ENCODE measurements at places on chromosomes 6 and 20.

DNA sequence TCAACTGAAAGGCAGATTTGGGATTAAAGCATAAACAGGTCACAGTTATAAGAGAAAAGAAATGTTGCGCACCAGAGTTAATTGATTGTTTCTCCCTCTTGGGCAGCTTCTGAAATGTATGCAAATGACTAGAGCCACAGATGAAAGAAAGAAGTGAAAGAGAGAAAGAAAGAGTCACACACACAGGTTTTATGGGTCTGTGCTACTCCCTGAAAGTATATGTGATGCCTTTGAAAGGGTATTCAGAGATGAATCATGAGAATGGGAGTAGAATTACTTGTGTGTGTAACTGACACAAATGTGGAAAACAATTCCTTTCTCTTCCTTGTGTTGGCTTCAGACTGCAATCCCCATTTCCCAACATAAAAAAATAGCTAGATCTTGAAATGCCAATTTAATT, 196.9 kb downstream of the FOXA2 start:
- no peak overlapping the region for H3K27ac ChIP-seq
- no peaks in the 10 kb centered on the region for H3K36me3 ChIP-seq
- H3K27me3 ChIP-seq = no peaks in the 10 kb centered on the region
- no peak overlapping the region for H3K4me3 ChIP-seq
- no peak for DNase-seq

DNA sequence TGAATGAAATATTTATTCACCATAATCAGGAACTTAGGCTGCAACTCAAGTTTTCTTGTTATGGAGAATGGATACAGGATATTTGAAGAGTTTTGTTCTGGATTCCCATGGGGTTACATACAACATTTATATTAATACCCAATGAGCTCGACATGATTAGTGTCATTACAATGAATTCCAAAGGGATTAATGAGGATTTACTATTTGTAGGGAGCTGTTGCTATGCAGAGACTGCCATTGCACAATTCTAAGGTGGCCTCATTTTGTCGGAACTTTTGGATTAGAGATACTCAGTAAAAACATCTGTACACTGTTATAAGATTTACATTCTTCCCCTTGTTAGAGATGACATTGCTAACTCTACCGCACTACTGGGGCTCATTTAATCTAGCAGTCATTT, 586.8 kb upstream of the MAP3K7 start:
- H3K27me3 ChIP-seq = no peaks in the 10 kb centered on the region
- no peak overlapping the region for H3K27ac ChIP-seq
- H3K4me3 ChIP-seq = no peak overlapping the region
- no peak for DNase-seq
- no peaks in the 10 kb centered on the region for H3K4me1 ChIP-seq

GRCh38 chr6:34393191-34393965, 909 bp upstream of the NUDT3 start:
- no peaks in the 10 kb centered on the region for H3K36me3 ChIP-seq
- peak overlapping the region; percentile 53 for H3K4me3 ChIP-seq
- H3K27ac ChIP-seq = peak overlapping the region; percentile 95
- peaks cover 15% of the 10 kb centered on the region for H3K4me1 ChIP-seq

DNA sequence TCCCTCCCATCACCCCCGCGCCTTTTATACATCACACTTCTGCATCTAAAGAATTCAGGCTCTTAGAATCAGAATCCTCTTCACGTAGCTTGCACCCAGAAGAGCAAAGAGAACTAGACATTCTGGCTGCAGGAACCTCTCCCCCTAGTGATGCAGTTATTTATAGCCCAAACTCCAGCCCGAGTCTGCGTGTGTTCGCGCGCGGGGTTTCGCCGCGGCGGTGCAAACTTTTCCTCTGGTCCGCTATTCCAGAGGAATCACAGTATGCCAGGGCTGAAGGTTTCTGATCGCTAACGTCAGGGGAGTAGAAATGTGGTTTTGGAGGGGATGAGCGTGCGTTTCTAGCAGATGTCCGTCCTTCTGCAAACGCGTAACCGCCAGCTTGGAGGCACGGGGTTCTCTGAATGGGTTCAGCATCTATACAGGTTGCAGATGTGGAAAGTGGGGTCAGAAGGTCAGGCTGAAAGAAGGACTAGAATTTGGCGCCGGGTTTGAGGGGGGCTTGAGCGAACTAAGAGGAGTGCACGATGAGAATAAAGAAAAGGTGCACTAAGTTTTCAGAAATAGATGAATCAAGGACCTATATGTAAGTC, 1.8 kb downstream of the EPHA7 start:
- H3K27me3 ChIP-seq = no peaks in the 10 kb centered on the region
- no peak overlapping the region for H3K27ac ChIP-seq
- no peak overlapping the region for H3K4me3 ChIP-seq
- DNase-seq = no peak

DNA sequence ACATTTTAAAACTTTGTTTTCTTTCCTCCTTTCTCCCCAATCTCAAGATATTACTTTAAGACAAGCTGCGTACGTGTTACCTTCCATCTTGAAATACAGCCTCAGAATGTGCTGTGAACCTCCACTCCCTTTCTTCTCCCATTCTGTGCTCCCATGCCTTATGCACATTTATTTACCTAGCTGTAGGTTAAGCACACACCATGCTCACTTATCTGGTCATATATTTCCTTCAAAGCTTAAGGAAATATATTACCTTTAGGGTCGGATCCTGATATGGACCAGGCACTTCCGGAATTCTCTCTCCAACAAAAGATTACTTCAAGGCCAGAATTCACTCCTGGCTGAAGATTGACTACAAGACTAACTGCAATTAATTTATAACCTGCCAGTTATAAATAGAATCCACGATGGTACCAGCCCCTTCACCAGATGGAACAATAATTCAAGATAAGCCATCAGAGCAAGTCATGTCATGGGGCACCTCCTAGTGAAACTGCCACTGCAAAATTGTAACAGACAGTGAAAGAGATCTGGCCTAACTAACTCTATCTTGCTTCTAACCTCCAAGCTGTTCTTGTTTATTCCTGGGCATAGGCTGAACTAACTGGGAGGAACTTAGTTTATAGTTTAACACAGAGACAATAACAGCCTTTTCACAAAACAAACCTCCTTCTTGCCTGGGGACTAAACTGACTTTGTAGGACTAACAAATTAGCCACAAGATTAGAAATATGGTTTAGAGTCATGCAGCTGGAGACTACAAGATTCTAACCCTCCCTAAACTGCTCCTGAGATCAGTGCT, 47.5 kb downstream of the OR2B6 start:
- H3K4me3 ChIP-seq = no peak overlapping the region
- no peak for DNase-seq
- H3K27ac ChIP-seq = no peak overlapping the region
- H3K27me3 ChIP-seq = no peaks in the 10 kb centered on the region
- no peaks in the 10 kb centered on the region for H3K36me3 ChIP-seq

DNA sequence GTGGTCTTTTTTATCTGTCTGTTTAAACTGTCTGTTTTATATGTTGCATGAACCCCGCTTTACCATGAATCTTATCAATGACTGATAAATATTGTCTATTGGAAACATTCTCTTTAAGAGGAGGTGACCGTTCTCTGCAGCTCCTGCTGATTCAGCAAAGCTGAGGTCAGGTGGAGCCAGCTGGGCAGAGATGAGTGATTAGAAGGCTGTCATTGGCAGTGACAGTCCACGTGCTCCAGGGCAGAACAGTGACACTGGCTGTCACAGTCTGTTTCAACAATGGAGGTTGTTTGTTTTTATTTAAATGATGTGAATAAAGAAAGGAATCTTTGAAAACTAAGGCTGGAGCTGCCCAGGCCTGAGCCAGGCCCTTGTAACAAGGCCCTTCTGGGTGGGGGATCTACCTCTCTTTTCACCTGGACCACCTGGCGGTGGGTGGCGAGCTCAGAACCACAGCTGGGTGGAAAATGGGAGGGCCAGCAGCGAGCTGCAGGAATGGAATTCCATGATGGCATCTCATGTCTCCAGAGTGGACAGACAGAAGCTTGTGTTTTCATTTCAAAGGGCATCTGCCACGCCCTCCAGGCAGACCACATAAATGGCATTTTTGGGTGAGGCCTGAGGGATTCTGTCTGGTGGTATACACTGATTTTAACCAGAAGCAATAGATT, 12.6 kb downstream of the SYNJ2 start:
- H3K27ac ChIP-seq = no peak overlapping the region
- no peak overlapping the region for H3K4me3 ChIP-seq
- DNase-seq = no peak
- H3K27me3 ChIP-seq = no peaks in the 10 kb centered on the region
- no peaks in the 10 kb centered on the region for H3K36me3 ChIP-seq
- H3K4me1 ChIP-seq = peaks cover 45% of the 10 kb centered on the region

DNA sequence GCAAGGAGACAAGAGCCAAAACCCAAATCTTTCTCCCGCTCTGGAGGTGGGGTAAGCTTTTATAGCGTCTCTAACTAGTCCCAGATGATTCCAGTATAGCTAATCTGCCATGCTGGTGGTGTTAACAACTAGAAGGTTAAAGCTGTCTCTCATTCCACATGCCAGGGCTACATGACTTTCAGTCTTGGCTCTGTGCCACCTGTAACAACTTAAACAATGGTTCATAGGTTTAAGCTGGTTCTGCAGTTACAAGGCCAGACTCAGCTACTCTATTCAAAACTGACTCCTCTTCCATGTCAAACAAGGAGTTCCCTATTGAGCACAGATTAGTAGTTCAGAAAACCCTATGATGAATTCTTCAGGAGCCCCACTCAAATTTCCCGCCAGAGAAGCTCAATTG, 128.9 kb downstream of the ELOVL4 start:
- H3K4me3 ChIP-seq = no peak overlapping the region
- no peaks in the 10 kb centered on the region for H3K36me3 ChIP-seq
- DNase-seq = no peak

- no peak overlapping the region for H3K4me3 ChIP-seq
- H3K36me3 ChIP-seq = no peaks in the 10 kb centered on the region
- DNase-seq = no peak
- peaks cover 34% of the 10 kb centered on the region for H3K27me3 ChIP-seq
- H3K4me1 ChIP-seq = no peaks in the 10 kb centered on the region
Observed at GRCh38 chr20:52270001-52270606, 78.5 kb upstream of the ZFP64 start.

DNA sequence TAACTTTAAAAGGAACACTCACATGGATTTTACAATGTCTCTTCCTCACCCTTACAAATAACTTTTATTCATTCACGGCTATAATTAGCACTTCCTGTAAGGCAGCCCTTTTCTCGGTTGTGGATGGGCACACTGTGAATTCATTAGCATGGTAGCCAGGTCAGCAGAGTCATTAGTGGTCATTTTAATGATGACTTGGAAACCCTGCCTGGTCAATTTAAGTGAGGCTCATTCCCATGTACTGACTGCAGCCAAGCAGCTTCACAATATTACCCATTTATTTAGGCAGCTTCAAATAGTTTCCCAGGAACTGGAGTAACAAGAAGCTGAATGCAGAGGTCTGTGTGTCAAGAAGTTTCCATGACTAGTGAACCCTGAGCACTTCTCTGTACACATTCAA, 248.8 kb downstream of the KHDC1L start:
- H3K36me3 ChIP-seq = no peaks in the 10 kb centered on the region
- H3K4me1 ChIP-seq = no peaks in the 10 kb centered on the region
- H3K27me3 ChIP-seq = peaks cover 31% of the 10 kb centered on the region
- DNase-seq = no peak
- no peak overlapping the region for H3K4me3 ChIP-seq

- 0 out of 2 replicates have a peak, but pooled peaks cover 3% of the 10 kb centered on the region for H3K36me3 ChIP-seq
- DNase-seq = no peak
- no peak overlapping the region for H3K4me3 ChIP-seq
Observed at GRCh38 chr6:142385352-142385751, 83.5 kb downstream of the ADGRG6 start.

GRCh38 chr6:88538130-88538706, 372.1 kb upstream of the CNR1 start:
- H3K4me3 ChIP-seq = no peak overlapping the region
- H3K36me3 ChIP-seq = no peaks in the 10 kb centered on the region
- H3K27ac ChIP-seq = no peak overlapping the region
- peaks cover 48% of the 10 kb centered on the region for H3K27me3 ChIP-seq
- no peak for DNase-seq

DNA sequence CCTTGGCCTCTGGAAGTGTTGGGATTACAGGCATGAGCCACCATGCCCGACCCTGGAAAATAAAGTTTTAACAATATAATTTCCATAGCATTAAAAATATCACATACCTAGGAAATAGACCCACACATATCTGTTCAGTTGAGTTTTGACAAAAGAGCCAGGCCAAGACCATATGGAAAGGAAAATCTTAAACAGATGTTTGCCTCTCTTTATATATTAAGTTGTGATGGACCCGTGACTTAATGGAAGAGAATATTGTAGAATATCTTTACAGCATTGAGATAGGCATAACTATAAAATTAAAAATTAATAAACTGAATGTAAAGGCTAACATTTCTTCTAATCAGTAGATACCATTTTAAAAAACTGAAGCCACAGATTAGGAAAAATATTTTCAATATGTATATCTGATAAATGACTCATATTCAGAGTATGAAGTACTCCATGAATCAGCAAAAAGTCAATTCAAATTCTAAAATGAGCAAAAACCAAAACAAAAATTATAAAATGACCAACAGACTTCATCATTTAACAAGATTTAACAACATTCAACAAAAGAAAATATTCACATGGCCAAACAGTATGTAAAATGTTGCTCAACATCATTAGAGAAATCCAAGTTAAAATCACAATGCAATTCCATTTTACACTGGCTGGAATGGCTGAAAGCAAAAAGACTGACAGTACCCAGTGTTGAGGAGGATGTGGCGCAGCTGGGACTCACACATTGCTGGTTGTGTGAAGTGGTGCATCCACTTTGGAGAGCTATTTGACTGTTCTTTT, 43.3 kb downstream of the GTF2H5 start:
- H3K27me3 ChIP-seq = no peaks in the 10 kb centered on the region

GRCh38 chr20:57658447-57658832, 38.2 kb upstream of the ZBP1 start:
- H3K4me1 ChIP-seq = no peaks in the 10 kb centered on the region
- H3K27ac ChIP-seq = no peak overlapping the region
- H3K4me3 ChIP-seq = no peak overlapping the region
- H3K36me3 ChIP-seq = no peaks in the 10 kb centered on the region
- DNase-seq = no peak

DNA sequence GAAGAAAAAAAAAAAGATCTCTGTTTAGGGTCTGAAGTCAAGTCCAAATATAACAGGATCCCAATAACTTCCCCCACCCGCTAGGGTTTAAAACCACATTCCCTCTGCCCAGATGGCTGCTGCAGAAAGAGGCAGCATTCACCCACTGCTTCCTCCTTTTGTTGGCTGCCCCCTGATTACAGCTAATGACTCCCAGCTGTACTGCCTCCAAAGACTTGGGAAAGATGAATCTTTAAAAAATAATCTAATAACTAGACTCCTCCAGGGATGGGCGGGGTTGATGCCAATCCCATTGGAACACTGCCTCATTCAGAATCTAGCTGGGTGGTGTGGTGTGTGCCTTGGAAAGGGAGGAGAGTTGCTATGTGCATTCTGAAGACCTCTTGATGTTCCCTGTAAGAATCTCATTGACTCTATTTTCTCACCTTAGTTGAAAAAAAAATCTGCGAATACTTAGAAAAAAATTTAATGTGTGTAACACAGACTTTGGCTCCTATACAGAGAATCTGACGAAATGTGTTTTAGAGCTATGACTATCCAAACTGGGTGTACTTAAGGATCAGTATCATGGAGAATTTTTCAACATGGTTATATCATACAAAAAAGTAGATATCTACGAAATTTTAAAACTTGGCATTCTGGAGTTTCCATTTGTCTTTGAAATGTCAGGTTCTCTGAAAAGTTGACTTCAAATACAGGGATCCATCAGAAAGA, 174.0 kb downstream of the RNF144B start:
- H3K36me3 ChIP-seq = no peaks in the 10 kb centered on the region
- H3K4me1 ChIP-seq = no peaks in the 10 kb centered on the region
- no peak overlapping the region for H3K4me3 ChIP-seq
- no peak overlapping the region for H3K27ac ChIP-seq

GRCh38 chr6:90393232-90393884, 96.7 kb upstream of the BACH2 start:
- peaks cover 11% of the 10 kb centered on the region for H3K4me1 ChIP-seq
- no peak overlapping the region for H3K27ac ChIP-seq
- H3K36me3 ChIP-seq = no peaks in the 10 kb centered on the region
- no peaks in the 10 kb centered on the region for H3K27me3 ChIP-seq

Data from HCT116 (cell line).